ENCODE measurements at places on chromosomes 7 and 10.

DNA sequence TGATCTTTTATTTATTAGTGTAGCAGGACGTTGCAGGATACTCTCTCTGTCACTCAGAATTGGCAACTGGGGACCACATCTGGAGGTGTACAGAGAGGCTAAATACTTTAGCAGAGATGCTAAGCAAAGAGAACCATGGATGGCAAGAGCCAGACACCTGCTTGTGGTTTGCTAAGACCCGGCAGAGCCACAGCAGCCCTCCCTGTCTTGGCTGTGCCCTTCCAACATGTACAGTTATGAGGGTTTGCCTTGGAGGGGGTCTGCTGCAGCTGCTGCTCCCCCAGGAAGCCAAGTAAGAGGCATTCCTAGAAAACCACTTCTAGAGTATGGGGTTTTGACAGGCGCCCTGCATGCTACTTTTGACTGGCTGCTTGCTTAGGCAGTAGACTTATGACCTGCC is 5.1 kb downstream of the NPVF start:
- DNase-seq: no peak

DNA sequence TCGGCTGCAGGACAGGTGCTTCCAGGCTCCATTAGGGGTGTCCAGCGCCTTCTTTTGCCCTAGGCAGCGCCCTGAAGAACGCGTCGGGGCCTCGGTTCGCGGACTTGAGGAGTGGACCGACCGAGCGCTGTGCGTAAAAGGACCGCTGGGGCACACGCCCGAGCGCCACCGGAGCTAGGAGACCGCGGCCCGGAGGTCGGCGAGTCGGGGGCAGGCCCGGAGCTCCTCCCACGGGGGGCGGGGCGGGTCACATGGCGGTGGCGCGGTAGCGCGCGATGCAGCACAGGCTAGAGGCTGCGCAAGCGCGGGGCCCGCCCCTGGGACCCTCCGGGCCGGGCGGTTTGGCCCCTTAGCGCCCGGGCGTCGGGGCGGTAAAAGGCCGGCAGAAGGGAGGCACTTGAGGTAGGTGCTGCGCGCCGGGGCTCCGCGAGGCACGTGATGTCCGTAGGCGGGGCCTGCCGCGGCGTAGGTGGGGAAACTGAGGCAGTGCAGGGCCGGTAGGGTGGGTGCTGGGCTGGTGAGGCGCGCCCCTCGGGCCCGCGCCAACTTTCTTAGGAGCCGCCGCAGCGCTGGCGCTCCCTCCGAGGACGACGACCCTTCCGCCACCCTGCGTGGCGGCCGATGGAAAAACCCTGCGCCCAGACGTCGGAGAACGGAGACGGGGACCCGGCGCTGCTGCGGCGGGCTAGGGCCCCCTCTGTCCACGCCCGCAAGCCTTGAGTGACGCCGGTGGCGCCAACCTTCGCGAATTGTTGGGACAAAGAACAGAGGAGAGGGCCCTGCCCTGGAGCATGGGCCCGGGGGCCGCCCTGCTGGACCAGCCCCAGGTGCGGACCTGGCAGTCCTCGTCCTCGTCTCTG is at the start of gene PRXL2A:
Gene PRXL2A, plus strand, starts transcription at position 310 of the 860 bp plus-strand sequence. CDS start 11,917 bp downstream, outside the sequence.
- DNase-seq: peak; percentile 87

DNA sequence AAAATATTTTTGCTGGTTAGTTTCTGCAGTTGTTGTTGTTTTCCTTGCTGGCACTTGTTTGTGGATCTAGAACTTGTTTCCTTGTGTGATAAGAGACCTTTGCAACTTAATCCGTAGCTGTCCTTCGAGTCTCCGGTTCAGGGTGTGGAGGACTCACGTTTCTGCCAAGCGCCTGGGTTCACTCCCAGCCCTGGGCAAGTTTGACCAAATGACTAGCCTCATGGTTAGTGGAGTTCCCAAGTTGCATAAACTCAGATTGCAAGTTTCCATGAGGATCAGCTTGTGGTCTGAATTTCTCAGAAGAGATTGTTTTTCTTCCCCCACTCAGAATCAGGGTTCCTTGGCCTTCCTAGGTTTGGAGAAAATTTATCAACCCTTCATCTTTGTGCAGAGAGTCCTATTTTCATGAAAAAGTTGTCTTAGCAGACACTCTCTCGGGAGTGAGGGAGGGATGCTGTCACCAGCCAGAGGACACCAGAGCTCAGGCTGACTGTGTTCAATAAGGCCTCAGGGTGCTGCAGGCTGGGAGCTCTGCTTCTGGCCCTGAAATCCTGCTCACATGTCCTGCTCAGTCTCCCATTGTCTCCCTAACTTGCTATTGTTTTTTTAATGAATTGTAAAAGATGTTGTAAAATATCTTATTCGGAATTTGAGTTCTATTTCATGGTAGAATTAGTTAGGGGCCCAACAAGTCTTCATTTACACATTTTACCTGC is 377.7 kb upstream of the KLF6 start:
- no peak for DNase-seq

GRCh38 chr7:155097338-155097737 is 27.2 kb downstream of the HTR5A start:
- DNase-seq: no peak

DNA sequence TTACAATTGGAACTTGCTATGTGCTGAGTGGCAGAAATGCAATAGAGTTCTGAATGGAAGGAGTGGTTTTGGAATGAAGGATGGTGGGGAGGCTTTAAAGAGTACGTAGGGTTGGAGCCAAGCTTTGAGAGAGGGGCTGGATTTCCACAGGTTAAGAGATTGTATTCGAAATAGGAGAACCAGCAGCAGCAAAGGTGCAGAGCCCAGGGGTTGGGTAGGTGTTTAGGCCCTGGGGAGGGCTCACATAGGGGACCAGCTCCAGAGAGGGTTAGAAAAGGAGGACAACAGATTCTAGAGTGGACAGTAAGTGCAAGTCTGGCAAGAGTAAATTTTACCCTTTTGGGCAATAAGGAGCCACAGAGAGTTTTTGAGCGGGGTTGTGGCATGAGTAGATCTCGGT is 297.2 kb downstream of the RPS24 start:
- DNase-seq: peak; percentile 3

- no peak for DNase-seq
Observed at GRCh38 chr10:35545878-35546590, 59.1 kb upstream of the GJD4 start.

GRCh38 chr10:72049969-72050781 is 38.2 kb downstream of the SPOCK2 start:
- no peak for DNase-seq

- DNase-seq: no peak
Observed at GRCh38 chr7:135414850-135415439, 95.0 kb downstream of the CNOT4 start.

DNA sequence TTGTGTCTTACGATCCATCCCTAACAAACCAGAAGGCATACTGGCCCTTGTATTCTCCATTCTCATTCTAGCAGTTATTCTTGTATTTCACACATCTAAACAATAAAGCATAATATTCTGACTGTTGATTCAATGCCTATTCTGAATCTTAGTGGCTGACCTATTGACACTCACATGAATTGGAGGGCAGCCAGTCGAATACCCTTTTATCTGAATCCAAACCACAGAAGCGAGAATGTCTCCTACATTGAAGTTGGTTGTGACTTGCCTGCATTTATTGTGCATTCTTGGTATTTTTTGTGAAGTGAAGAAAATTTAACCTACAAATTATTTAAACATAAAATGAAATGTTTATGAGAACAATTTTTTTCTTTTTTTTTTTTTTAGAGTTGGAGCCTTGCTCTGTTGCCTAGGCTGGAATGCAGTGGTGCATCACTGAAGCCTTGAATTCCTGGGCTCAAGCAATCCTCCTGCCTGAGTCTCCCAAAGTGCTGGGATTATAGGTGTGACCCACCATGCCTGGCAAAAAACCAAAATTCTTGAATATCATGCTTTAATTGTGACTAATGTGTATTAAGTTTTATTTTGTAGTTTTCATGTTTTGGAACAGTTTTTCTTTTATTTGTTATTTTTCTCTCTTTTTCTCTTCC is 22.7 kb downstream of the EXOC4 start:
- DNase-seq: no peak

GRCh38 chr10:69861251-69862240 is 59.8 kb downstream of the COL13A1 start:
- DNase-seq: peak; percentile 52

DNA sequence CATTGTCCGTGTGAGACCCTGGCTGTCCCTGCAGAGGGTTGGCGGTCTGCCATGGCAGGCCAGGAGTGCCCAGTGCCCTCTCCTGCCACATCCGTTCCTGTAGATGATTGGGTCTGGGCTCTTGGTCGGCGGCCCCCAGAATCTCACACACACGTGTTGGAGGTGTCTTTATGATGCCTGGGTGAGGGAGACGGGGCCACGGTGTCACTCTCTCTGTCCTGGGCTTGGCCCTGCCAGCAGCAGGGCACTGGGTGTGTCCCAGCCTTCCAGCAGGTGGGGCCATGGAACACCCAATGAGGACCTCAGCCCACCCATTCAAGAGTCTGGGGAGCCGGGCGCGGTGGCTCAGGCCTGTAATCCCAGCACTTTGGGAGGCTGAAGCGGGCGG is 30.2 kb downstream of the UNC5B start:
- DNase-seq: no peak

DNA sequence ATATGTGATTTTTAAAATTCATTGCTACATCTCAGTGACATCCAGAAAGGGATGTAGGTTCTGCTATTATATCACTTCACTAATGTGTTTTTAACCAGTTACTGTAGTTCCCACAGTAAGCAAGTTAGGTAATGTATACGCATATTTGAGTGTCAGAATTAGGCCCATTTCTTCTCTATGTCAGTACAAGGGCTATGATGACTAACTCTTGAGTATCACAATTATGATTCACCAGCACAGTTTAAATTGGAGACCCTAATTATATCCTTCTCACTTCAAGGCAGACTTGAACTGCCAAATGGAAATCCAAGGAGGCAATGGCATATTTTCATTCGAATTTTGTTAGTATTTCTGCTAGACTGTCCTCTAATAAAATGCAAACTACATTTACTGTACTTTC is 23.6 kb downstream of the BZW2 start:
- DNase-seq: no peak

GRCh38 chr7:83794829-83795228 is 145.9 kb upstream of the SEMA3E start:
- no peak for DNase-seq

GRCh38 chr10:13263591-13263990 is 29.4 kb upstream of the UCMA start:
- DNase-seq: peak; percentile 42

GRCh38 chr10:118028619-118029018 is 18.1 kb downstream of the RAB11FIP2 start:
- DNase-seq: no peak

DNA sequence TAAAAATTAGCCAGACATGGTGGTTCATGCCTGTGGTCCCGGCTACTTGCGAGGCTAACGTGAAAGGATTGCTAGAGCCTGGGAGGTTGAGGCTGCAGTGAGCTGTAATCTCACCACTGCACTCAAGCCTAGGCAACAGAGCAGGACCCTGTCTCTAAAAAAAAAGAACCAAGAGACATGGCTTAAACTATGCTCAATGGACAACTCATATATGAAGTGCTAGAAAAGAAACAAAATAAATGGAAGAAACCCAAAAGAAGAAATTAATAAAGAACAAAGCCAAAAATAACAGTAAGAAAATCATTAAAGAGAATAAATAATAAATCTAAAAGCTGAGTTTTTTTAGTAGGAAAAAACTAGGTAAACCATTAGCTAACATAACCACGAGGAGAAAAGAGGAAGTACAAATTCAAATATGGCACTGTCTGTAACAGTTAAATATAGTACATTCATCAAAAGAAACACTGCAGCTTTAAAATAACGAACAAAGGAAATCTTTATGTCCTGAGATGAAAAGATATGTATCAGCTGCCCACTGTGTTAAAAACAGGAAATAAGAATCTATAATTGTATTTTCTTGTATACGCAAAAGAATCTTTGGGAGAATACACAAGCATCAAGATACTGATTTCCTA is 48.7 kb downstream of the UPF2 start:
- no peak for DNase-seq

DNA sequence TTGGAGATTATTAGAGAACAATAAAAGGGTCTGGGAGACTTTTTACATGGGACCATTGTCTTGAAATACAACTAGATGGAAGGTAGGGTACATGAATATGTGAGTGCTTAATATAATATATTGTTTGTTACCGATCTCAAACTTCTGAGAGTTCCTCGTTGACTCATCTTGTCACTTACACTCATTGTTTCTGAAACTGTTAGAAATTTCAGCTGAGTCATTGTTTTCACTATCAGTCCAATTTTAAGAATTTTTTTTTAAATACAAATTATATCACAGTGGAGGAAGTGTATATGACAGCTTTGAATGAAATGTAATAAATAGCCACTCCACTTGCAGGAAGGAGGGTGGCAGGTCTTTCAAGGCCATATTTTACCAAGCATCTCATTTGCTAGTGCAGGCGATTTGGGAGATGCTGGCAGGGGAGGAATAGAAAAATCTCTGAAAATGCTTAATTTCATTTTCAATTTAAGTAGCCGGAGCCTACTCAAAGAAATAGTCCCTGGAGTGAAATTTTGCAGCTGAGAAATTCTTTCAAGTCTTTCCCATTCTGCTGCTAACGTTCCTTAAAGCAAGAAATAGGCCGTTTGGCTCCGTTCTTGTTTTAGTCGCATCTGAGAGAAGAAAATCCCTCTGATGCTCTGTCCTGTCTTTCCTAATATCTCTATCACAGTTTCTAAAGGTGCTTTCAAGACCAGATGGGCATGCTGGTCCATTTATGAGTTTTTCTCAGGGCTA is 1404.2 kb upstream of the CELF2 start:
- no peak for DNase-seq

- DNase-seq: no peak
Observed at GRCh38 chr7:84193747-84194146, 842 bp downstream of the SEMA3A start.

- DNase-seq: no peak
Observed at GRCh38 chr10:64261092-64261491, 739.9 kb downstream of the REEP3 start.

DNA sequence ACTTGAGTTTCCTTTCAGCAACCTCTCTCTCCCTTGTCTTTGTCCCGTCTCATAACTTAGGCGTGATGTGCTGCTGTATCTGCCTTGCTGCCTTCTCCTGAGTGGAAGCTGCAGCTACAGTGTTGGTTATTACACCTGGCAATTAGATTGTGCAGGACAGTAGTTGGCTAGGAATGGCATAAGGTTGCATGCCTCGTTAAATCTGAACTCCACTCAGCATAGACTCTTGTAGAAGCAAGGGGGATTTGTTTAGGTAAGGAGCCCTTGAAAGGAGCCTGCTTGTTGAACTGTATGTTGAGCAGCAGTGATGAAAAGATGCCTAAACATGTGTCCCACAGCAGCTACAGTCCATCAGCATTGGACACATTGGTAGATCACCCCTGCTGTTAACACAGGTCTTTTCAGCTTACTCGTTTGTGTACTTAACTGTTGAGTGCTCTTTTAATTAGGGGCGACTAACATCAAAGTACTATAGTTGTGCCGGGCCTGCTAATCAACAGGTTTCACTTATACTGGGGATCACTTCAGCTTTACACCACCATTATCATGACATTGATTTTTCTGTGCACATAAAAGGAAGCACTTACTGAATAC is 225.0 kb downstream of the AUTS2 start:
- no peak for DNase-seq

- no peak for DNase-seq
Observed at GRCh38 chr7:87541648-87542047, 59.0 kb downstream of the ABCB1 start.

- no peak for DNase-seq
Observed at GRCh38 chr7:37338966-37339365, 109.7 kb downstream of the ELMO1 start.

Data from femur (tissue), 1 donor.